Mesenchymal stem cell (in vitro differentiated cells and primary cell): ENCODE measurements at places on chromosomes 3 and 15.
A peak's percentile ranks its signal among the peaks of the same experiment; 100 is the strongest.

DNA sequence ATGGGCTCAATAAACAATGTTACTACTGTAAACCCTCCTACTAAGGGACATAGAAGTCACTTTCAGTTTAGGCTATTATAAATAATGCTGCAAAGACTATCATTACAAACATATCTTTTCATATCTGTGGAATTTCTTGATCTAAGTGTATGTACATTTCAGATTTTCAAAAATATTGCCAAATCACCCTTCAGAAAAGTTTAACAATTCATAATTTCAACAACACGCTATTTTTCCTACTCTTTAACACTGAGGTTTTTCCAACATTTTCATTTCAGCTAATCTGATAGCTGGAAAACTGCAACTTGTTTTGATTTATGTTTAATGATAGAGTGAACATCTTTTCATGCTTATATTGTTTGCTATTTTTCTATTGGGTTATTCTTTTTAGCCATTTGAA is 69.0 kb downstream of the ALDH1A2 start:
- H3K4me1 ChIP-seq, result peaks cover 1% of the 10 kb centered on the region
- H3K27ac ChIP-seq, result no peak overlapping the region
- DNase-seq, result no peak
- H3K27me3 ChIP-seq, result no peaks in the 10 kb centered on the region

GRCh38 chr3:25818335-25818734 is 28.4 kb downstream of the OXSM start:
- no peak for DNase-seq
- H3K4me1 ChIP-seq, result no peaks in the 10 kb centered on the region
- no peaks in the 10 kb centered on the region for H3K36me3 ChIP-seq
- no peak overlapping the region for H3K4me3 ChIP-seq
- no peak overlapping the region for H3K27ac ChIP-seq

DNA sequence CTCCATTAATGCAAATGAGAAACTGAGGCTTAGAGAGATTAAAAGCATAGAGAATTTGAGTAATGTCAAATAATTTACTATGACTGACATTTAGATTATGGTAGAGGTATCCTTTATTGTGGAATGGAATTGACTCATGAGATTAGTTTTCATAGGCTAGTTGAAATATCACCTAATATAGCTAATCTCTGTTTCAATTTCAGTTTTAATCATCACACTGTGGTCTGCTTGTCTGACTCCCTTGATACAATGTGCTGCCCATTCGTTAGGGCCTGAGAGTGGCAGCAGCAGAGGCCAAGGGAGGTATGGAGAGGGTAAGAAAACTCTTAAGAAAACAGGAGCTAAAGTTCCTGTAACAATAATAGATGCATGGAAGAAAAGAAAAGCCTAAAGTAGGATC is 13.2 kb upstream of the ZBTB20 start:
- DNase-seq, result no peak
- H3K36me3 ChIP-seq, result no peaks in the 10 kb centered on the region
- H3K4me3 ChIP-seq, result no peak overlapping the region

DNA sequence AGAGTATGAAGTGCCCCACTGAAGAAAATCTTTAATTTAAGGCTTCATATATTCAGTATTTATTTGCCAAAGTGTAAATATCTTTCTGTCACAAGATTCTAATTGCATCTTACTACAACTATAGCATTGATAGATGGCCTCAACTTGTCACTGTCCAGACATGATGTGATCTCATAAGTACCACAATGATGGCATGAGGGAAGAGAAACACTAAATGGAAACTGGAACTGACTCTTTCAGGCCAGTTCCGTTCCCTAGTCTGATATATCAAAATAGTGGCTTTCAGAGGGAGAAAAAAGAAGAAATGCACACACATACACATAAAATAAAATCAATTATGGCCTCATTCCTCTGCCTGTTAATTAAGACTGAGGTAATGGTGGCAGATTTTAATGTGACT is 615.7 kb downstream of the TBL1XR1 start:
- H3K4me1 ChIP-seq, result no peaks in the 10 kb centered on the region
- H3K36me3 ChIP-seq, result no peaks in the 10 kb centered on the region
- H3K27me3 ChIP-seq, result no peaks in the 10 kb centered on the region
- DNase-seq, result no peak
- H3K27ac ChIP-seq, result no peak overlapping the region

- no peak overlapping the region for H3K27ac ChIP-seq
- H3K4me3 ChIP-seq, result no peak overlapping the region
- no peaks in the 10 kb centered on the region for H3K4me1 ChIP-seq
These were observed 15.6 kb upstream of the MYH15 start for GRCh38 chr3:108525971-108526370.

DNA sequence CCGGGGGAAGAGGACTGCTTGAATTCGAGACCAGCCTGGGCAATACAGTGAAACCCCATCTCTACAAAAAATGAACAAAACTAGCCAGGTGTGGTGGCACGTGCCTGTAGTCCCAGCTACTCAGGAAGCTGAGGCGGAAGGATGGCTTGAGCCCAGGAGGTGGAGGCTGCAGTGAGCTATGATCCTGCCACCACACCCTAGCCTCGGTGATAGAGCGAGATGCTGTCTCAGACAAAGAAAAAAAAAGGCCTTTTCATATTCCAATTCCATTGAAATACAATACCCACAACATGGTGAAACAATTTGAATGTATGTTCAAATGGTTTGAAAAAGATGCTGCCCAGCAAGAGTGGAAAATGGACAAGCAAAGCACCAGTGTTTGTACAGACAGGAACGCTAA is 61.8 kb upstream of the ZNF148 start:
- DNase-seq, result no peak
- H3K4me1 ChIP-seq, result peaks cover 1% of the 10 kb centered on the region
- H3K36me3 ChIP-seq, result no peaks in the 10 kb centered on the region

GRCh38 chr3:66639809-66640356 is 139.1 kb upstream of the LRIG1 start:
- H3K4me3 ChIP-seq, result no peak overlapping the region
- no peaks in the 10 kb centered on the region for H3K36me3 ChIP-seq
- DNase-seq, result peak; percentile 20

- H3K27ac ChIP-seq, result no peak overlapping the region
- DNase-seq, result no peak
- H3K4me1 ChIP-seq, result no peaks in the 10 kb centered on the region
- no peak overlapping the region for H3K4me3 ChIP-seq
These were observed 286.6 kb downstream of the ZBTB20 start for GRCh38 chr3:114860531-114860930.

DNA sequence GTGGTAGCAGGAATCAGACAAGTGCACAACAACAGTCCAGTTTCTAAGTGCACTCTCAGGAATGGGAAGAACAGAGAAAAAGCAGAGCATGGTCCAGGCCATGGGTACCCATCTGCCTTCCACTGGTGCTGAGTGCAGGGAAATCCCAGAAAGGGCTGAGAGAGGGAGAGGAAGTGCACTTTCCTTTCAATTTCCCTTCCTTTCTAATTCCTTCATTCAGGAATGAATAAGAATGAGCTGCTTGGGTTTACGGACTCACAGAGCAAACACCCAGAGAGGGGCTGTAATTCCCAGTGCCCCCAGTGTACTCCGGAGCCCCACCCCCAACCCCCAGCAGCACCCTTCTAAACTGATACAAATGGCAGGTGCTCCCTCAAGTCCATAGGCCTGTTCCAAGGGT is 300.6 kb downstream of the FOXP1 start:
- no peak for DNase-seq
- peaks cover 3% of the 10 kb centered on the region for H3K4me1 ChIP-seq
- no peaks in the 10 kb centered on the region for H3K36me3 ChIP-seq
- H3K27me3 ChIP-seq, result no peaks in the 10 kb centered on the region

GRCh38 chr15:80978685-80979329 is 10.8 kb downstream of the MESD start:
- H3K4me3 ChIP-seq, result no peak overlapping the region
- H3K27me3 ChIP-seq, result no peaks in the 10 kb centered on the region
- peaks cover 2% of the 10 kb centered on the region for H3K4me1 ChIP-seq
- no peak overlapping the region for H3K27ac ChIP-seq
- DNase-seq, result no peak

DNA sequence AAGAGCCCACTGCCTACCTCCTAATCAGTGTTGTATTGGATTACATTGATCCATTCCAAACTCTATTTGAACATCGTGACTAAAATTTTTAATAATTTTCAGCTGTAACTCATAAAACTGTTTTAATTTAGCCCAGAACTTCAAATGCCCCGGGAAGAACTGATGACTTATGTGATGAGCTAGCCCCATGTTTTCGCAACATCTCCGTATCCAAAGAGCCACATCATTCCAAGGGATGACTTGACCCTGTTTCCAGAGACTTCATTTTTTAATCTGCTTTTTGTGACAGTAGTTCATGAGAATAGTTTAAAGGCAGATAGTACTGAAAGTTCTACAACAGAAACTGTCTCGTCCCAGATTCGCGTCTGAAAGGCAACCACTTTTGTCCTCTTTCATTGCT is 97.4 kb downstream of the STAC start:
- no peaks in the 10 kb centered on the region for H3K36me3 ChIP-seq
- no peaks in the 10 kb centered on the region for H3K4me1 ChIP-seq
- H3K27me3 ChIP-seq, result no peaks in the 10 kb centered on the region
- no peak overlapping the region for H3K27ac ChIP-seq
- H3K4me3 ChIP-seq, result no peak overlapping the region
- no peak for DNase-seq

- no peaks in the 10 kb centered on the region for H3K27me3 ChIP-seq
- no peaks in the 10 kb centered on the region for H3K36me3 ChIP-seq
- H3K4me1 ChIP-seq, result no peaks in the 10 kb centered on the region
These were observed 118.7 kb downstream of the THRB start for GRCh38 chr3:24375947-24376384.

DNA sequence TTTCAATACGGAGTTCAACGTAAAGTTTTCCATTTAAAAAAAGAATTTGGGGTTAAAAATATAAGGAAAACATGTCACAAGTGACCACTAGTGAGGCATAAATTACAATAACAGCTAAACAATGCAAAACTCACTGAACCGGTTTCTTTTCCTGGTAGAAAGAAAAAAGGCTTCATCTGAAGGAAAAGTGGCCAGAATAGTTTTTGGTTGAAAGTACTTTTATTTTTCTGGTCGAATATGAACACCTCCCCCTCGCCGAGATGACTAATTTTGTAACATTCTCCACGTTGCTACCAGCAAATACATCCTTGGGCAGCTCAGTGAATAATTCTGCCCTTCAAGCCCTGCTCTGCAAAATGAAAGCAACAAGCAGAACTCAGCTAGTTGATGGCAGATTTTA is 3.9 kb upstream of the SRGAP3 start:
- no peak overlapping the region for H3K4me3 ChIP-seq
- DNase-seq, result no peak
- H3K36me3 ChIP-seq, result no peaks in the 10 kb centered on the region
- no peak overlapping the region for H3K27ac ChIP-seq
- peaks cover 20% of the 10 kb centered on the region for H3K27me3 ChIP-seq

DNA sequence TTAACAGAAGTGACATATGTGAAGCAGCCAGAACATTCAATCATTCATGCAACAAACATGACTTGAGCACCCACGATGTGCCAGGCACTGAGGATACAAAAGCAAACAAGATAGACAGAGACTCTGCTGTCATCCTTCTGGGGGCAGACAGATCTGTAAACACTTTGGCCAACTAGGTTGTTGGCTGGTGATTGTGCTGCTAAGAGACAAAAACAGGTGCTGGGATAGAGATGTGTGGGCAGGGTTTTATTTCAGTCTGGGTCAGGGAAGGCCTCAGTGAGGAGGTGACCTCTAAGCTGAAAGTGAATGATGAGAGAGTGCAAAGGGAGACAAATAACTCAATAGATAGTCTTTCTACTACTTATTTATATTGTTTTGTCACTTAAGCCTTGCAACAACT is 147.0 kb upstream of the VEPH1 start:
- H3K4me1 ChIP-seq, result no peaks in the 10 kb centered on the region
- H3K27me3 ChIP-seq, result peaks cover 5% of the 10 kb centered on the region
- H3K27ac ChIP-seq, result no peak overlapping the region

DNA sequence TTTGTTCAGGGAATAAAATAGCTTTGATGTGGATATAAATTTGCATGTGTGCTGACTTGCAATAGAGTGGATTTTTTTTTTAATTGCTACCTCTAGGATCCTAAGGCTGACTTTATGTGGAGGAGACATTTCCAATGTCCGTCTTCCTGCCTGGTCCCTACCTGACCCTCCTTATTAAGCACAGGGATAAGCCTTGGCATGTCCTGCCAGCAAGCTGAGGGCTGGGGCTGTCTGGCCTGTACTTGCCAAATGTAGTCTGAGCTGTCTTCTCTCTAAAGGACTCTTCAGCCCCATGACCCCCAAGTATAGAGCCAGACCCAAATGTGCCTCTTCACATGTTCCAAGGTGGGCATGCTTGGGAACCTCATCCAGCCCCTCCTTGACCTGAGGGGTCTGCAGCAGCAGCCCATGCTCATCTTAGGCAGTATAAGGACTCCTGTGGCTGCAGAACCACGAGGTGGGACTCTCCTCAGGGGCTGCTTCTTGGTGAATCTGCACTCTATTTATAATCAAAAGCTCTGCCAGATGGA is 88.8 kb downstream of the CACNA1D start:
- no peak overlapping the region for H3K27ac ChIP-seq
- no peak overlapping the region for H3K4me3 ChIP-seq
- DNase-seq, result no peak
- no peaks in the 10 kb centered on the region for H3K4me1 ChIP-seq

- H3K27ac ChIP-seq, result no peak overlapping the region
- DNase-seq, result no peak
- no peaks in the 10 kb centered on the region for H3K4me1 ChIP-seq
These were observed 8.3 kb downstream of the RPL14 start for GRCh38 chr3:40465456-40465855.

DNA sequence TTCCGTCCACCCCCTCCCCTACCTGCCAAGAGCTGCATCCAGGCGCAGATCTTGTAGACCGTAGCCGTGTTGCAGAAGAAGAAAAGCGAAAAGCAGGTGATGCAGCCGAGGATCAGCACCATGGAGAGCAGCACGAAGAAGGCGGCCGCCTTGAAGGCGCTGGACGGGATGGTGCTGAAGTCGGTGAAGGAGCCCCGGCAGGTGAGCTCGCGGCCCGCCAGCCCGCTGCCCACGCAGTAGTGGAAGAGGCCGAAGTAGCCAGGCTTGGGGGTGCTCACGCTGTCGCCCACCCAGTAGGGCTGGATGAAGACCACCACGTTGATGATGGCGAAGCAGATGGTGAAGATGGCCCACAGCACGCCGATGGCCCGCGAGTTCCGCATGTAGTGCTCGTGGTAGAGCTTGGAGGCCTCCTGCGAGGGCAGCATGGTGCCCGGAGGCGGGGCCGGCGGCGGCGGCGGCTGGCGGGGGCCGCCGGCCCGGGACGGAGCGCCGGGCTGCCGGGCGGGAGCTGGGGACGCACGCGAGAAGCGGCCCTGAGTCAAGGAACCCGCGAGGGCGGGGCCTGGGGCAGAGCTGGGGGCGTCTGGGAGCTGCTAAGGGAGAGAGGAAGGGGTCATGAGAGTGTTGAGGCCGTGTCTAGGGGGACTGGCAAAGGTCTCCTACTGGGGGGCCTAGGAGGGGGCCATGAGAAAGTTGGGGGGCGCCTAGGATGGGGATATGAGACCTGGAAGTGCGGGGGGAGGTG is 1.2 kb downstream of the LHFPL4 start:
- peaks cover 55% of the 10 kb centered on the region for H3K27me3 ChIP-seq
- H3K4me1 ChIP-seq, result peaks cover 9% of the 10 kb centered on the region
- no peak overlapping the region for H3K27ac ChIP-seq
- DNase-seq, result peak; percentile 53

- H3K27me3 ChIP-seq, result no peaks in the 10 kb centered on the region
- H3K4me1 ChIP-seq, result no peaks in the 10 kb centered on the region
- peaks cover 20% of the 10 kb centered on the region for H3K36me3 ChIP-seq
- DNase-seq, result no peak
These were observed 17.3 kb upstream of the ATG7 start for GRCh38 chr3:11254876-11255275.

- peak; percentile 78 for DNase-seq
- peak overlapping the region; percentile 96 for H3K27ac ChIP-seq
- H3K27me3 ChIP-seq, result no peaks in the 10 kb centered on the region
- peaks cover 4% of the 10 kb centered on the region for H3K4me1 ChIP-seq
- H3K36me3 ChIP-seq, result peaks cover 10% of the 10 kb centered on the region
These were observed 45.6 kb upstream of the PAQR5 start for GRCh38 chr15:69253156-69253555.
